ENCODE measurements at places on chromosomes 5 and 9.

DNA sequence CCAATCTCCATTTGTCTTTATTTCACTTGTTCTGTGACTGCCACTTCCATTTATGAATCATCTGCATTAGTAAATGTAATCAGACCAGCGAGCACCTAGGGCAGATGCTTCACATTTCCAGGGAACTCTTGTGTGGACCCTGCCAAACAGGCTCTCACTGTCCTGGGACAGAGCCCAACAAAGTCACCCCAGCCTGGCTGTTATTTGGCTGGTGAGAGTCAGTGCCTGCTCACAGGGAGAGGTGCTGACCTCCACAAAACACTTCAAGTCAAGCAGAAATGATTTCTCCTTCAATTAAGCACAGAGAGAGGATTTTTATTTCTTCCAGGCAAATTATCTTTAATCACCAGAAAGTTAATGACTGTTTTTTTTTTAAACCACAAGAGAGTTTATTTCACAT, 568.0 kb downstream of the MTRR start:
- DNase-seq: no peak

- DNase-seq: no peak
These were observed 357.5 kb downstream of the TAF11L14 start for GRCh38 chr5:17991775-17992174.

DNA sequence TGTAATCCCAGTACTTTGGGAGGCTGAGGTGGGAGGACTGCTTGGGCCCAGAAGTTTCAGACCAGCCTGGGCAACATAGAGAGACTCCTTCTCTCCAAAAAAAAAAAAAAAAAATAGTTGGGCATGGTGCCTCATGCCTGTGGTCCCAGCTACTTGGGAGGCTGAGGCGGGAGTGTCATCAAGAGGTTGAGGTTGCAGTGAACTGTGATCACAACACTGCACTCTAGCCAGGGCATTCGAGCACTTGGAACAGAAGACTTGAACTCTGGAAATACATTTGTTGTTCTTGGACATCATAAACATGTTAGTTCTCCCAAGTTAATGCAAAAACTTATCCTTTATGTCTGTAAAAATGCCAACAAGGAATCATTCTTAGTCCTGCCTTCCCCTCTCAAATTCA, 29.6 kb downstream of the EHMT1 start:
- no peak for DNase-seq

GRCh38 chr9:135474915-135475314, 4.7 kb upstream of the PPP1R26 start:
- DNase-seq: no peak

DNA sequence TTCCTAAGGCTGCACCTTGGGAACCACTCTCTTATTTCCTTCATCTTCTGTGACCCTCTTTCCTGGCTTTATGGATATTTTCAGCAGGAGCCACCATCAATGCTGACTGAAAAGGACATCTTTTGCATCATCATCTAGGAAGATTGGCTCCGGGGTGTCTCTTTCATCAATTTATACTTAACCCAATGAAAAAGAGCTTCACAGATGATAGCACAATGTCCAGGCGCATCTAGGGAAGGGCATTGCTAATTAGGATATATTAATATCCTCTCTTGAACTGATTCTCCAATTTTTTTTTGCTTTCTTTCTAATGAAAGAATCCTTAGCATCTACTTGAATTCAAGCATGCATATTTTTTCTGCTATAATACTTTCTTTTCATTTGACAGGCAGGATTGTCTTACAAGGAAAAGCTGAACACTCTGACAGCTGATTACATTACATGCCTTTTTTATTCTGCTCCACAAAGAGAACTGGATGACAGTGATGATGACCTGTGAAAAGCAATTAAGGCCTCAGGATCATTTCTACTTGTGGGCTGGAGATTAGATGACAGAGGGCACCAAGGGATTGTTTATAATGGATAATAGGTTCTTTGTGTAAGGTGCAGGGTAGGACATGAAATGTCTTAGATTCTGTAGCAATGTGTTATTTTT, 60.2 kb downstream of the PCSK1 start:
- no peak for DNase-seq

GRCh38 chr5:178058321-178059012, 54.9 kb upstream of the N4BP3 start:
- no peak for DNase-seq

DNA sequence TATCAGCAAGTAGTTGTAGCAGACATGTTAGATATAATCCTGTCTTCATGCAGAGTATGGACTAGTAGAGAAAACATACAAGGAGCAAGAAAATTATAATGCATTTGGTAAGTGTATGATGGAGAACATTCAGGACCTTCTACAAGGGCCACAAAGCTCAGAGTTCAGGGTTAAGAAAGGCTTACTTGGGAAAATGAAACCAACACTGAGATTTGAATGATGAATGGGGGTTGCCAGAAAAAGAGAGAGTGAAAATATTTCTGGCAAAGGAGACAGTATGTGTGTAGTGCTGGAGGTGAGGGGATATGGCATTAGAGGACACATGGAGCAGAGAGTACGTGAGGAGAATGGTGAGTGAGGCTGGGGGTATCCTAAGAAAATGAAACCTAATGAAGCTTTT, 169.8 kb upstream of the STK32A start:
- no peak for DNase-seq

- DNase-seq: no peak
These were observed 252.8 kb downstream of the FBXL7 start for GRCh38 chr5:15752663-15753285.
